Stimulated activated CD4-positive, alpha-beta T cell treated with anti-CD3 and anti-CD28 coated beads, Interleukin-2, amount 100 ng/mL, for 48 hours (primary cell): ENCODE measurements at places on chromosomes 2 and 18.

DNA sequence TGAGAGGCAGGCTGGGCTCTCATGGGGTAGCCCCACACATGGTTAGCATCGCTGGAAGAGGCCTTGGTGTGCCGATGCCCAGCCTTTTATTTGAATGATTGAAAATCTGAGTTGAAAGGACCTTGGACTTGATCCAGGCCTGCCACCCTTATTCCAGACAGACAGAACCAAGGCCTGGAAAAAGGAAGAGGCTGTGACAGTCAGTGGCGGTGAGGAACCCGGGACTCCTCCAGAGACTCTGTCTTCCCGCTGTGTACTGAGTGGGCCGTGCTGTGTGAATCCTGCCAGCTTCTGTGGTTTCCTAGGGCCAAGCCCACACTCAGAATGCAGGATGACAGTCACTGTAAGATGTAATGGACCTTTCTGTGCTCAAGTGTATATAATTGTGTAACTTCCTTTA is 218.5 kb downstream of the LDLRAD4 start:
- no peak for DNase-seq

DNA sequence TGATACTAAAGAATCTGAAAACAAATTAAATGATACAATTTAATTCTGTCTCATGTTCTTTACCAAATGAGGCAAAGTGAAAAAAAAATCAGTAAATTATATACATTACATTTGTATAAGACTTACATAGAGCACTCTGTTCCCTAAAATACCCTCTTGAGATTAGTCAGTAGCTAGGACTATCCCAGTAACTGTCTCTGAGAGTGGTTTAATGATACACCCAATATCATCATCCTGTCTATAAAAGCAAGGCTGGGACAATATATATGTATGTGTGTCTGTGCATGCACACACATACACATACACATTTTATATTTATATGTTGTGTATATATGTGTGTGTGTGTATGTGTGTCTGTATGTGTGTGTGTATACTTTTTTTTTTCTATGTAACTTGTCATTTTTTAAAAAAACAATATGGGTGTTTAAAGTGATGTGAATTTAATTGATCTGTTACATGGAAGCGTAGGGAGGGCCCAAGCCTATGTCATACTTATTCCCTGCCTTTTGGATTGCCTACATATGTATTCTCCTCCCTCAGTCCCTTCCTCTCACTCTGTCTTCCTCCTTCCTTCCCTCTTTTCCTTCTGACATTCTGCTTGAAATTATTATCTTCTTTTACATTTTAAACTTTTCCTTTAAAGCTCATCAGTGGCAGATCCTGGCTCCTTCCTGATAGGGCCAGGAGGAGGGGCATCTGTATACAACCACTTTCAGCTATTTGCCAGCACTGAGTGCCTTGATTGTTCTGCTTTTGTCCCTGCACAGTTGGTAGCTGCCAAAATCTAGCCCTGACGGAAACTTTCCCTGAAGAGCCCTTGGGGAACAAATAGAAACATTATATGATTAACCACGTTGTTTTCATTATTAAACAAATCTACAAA is 6.8 kb downstream of the ASXL3 start:
- no peak for DNase-seq

- DNase-seq, result no peak
Measured at GRCh38 chr2:12284487-12284886, 432.2 kb upstream of the TRIB2 start.

GRCh38 chr2:192379736-192380135 is 185.0 kb upstream of the TMEFF2 start:
- DNase-seq, result no peak

DNA sequence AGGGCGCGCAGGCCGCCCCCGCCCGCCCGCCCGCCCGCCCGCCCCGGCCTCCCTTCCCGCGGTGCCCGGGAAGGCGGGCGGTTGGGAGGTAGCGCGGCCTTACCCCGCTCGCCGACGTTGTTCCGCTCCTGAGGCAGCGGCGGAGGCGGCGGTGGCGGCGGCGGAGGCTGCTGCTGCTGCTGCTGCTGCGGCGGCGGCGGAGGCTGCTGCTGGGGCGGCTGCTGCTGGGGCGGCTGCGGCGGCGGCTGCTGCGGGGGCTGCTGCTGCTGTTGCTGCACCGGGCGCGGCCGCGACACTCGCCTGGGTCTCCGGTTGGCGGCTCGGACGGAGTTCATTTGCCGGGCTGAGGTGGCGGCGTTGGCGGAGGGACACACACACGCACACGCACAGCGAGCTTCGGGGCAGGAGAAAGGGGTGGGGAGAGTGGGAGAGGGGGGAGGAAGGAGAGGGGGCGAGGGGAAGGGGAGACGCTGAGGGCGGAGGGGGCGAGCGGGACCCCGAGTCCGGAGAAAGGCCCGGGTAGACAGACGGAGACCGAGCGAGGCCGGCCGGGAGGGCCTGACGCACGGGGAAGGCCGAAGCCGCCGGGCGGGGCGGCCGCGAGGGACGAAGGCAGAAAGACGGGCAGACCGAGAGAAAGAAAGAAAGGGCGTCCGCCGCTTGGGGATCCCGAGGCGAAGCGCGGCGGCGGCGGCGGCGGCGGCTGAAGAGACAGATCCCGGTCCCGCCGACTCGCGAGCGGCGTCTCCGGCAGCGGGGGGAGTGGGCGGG is 727 bp downstream of the FBXO11 start:
- DNase-seq, result peak; percentile 46

GRCh38 chr2:6945087-6945813 is 28.0 kb downstream of the RNF144A start:
- DNase-seq, result no peak

DNA sequence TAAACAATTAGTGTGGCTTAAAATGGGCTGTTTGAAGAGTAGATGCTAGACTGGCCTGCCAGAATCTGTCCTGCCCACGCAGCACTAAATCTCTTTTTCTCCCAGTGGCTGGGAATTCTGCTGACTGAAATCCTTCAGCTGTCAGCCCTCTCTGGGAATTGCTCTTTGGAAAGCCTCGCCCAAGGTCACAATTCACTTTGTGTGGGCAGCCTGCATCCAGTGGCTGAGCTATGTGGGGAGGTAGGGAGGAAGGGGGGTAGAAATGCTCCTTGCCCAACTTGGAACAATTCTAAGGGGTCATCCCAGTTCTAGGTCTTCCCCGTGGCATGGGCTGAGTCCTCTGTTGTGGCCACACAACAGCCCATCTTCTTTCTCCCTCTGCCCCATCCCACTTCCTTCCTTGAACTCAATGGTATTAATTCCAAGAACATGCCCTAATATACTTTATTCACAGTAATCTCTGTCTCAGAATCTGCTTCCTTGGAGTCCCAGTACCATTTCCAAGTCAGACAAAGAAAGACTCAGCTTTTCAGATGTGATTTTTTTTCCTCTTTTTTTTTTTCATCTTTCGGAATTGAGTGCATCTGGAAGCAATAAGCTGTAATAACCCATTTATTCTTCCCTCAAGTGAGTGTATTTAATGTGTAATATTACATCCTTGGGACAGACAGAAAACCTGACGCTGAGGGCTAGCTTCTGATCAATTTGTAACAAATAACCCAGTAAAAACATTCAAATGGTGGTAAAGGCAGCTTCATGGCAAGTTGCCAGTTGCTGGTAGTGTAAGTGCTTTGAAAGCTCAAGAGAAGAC is 189.4 kb downstream of the GPD2 start:
- DNase-seq, result no peak

- DNase-seq, result no peak
Measured at GRCh38 chr18:452816-453215, 47.7 kb downstream of the COLEC12 start.

GRCh38 chr2:241859017-241859435 is 332 bp upstream of the PDCD1 start:
- no peak for DNase-seq

- no peak for DNase-seq
Measured at GRCh38 chr18:48073211-48073930, 142.9 kb upstream of the SMAD2 start.

DNA sequence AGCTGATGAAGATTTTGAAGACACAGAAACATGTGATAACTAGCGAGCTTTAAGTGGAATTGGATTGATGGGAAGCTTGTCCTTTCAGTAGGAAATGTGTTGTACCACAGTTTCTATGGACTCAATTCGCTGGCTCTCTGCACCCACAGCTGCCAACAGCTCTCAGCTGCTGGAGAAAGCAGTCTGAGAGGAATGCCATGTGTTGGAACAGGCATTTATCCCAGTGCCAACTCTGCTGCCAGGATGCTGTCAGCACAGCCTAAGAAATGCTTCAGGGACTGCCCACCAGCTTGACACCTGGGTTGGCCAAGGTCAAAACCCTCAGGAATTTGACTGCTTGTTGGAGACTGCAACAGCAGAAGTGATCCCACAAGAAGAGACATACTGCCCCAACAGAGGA is 193.0 kb upstream of the THSD7B start:
- no peak for DNase-seq

GRCh38 chr18:42801706-42802105 is 313.8 kb downstream of the RIT2 start:
- no peak for DNase-seq

DNA sequence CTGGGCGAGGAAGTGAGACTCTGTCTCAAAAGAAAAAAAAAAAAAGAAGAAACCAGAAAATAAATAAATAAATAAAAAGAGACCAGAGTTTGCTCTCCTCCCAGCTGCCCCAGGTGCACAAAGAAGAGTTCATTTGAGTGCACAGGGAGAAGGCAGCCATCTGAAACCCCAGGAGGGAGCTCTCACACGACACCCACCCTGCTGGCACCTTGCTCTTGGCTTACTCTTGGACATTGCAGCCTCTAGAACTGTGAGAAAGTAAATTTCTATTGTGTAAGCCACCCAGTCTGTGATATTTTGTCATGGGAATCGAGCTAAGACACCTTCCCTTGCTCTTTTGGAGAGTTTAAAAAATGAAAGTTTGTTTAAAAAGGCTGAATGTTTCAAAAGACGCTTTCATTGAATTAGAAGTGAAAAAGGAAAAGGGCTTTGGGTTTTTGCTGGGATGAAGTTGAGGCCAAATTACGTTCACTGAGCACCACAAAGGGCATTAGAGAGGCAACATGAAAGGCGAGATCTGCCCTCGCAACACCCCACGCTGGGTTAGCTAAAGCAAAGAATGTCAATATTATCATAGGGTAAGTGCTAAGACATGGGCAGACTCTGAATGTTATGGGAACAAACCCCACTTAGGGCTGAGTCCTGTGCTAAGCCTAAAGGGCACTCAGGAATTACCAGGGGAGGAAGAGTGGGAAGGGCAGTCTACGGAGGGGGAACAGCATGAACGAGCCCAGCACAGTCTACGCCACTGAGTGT is 128.9 kb upstream of the RIOK3 start:
- no peak for DNase-seq

- DNase-seq, result no peak
Measured at GRCh38 chr2:191565647-191566198, 112.2 kb upstream of the NABP1 start.

DNA sequence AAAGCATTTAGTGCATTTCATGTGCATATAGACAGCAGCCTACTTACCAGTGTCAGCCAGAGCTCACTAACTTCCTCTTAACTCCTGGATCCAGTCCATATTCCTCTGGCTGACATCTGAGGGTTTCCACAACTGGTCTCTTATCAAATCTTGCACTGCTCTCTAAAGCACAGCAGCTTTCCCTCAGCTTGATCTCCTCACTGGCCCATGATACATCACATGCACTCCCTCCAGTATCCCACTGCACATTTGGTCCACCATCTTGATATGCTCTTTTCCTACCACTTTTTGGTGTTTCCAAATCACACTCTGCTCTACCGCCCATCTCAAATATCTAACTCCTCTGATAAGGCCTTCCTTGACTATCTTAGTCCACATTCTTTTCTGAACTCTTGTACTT is 105.0 kb upstream of the ZFP36L2 start:
- no peak for DNase-seq

GRCh38 chr2:170292415-170292814 is 114.5 kb downstream of the MYO3B start:
- no peak for DNase-seq

DNA sequence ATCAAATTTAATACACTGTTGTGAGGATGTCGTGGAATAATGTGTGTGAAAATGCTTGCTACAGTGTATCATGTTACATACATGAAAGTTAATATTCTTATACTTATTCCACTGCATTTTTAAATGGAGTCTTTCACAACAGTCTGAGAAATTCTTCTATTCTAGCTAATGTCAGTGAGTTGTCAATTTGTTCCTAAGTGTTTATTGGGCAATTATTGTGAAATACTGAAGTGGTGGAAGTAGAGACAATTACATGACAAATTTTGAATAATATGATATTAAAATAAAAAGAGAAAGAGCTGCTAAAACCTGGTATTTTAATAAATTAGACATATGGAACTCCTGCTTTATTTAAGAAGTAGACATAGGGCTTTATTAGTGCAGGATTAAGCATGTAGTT is 176.1 kb downstream of the PTPRM start:
- no peak for DNase-seq
